ENCODE measurements at places on chromosomes 2 and 18. TPM values are rescaled to one million over a fixed set of nuclear protein-coding genes. Genes with fewer than 3 reads are reported as not detected.

The UPP2 gene
- polyA plus RNA-seq: 1.5 TPM

The TMEM247 gene
- not detected for polyA plus RNA-seq

- peaks cover 15% of the 10 kb centered on the region for H3K4me1 ChIP-seq
- no peak overlapping the region for H3K27ac ChIP-seq
- no peak for DNase-seq
- H3K27me3 ChIP-seq: no peaks in the 10 kb centered on the region
Measured at GRCh38 chr2:239308661-239309397, 92.0 kb downstream of the HDAC4 start.

GRCh38 chr18:22345718-22346117 lies 72.0 kb downstream of the CTAGE1 start:
- no peak overlapping the region for H3K4me3 ChIP-seq
- peaks cover 37% of the 10 kb centered on the region for H3K4me1 ChIP-seq
- DNase-seq: no peak
- H3K27me3 ChIP-seq: no peaks in the 10 kb centered on the region
- peak overlapping the region; percentile 87 for H3K27ac ChIP-seq

The FASTKD1 gene
- polyA plus RNA-seq: 15.3 TPM

The TUBB8B gene
- not detected for polyA plus RNA-seq

- no peaks in the 10 kb centered on the region for H3K4me1 ChIP-seq
- no peaks in the 10 kb centered on the region for H3K36me3 ChIP-seq
- H3K4me3 ChIP-seq: no peak overlapping the region
- DNase-seq: no peak
Measured at GRCh38 chr18:79896738-79897137, 54.7 kb downstream of the SLC66A2 start.

- H3K27me3 ChIP-seq: no peaks in the 10 kb centered on the region
- H3K4me1 ChIP-seq: peaks cover 7% of the 10 kb centered on the region
- no peak overlapping the region for H3K27ac ChIP-seq
- no peak for DNase-seq
- peaks cover 28% of the 10 kb centered on the region for H3K36me3 ChIP-seq
Measured at GRCh38 chr2:85342156-85342555, 12.2 kb downstream of the RETSAT start.

GRCh38 chr18:41751161-41751560 lies 203.9 kb upstream of the PIK3C3 start:
- H3K27ac ChIP-seq: no peak overlapping the region
- no peak for DNase-seq
- peaks cover 2% of the 10 kb centered on the region for H3K27me3 ChIP-seq

- no peaks in the 10 kb centered on the region for H3K36me3 ChIP-seq
- DNase-seq: no peak
- H3K4me3 ChIP-seq: no peak overlapping the region
Measured at GRCh38 chr2:214011676-214012075, 399.2 kb upstream of the VWC2L start.

- no peak overlapping the region for H3K27ac ChIP-seq
- no peaks in the 10 kb centered on the region for H3K27me3 ChIP-seq
- H3K4me1 ChIP-seq: no peaks in the 10 kb centered on the region
- H3K4me3 ChIP-seq: no peak overlapping the region
Measured at GRCh38 chr2:17800693-17801458, 15.4 kb upstream of the MSGN1 start.

GRCh38 chr18:71075147-71075546 lies 786.3 kb downstream of the SOCS6 start:
- no peaks in the 10 kb centered on the region for H3K4me1 ChIP-seq
- no peak overlapping the region for H3K27ac ChIP-seq
- no peak for DNase-seq
- no peaks in the 10 kb centered on the region for H3K27me3 ChIP-seq
- no peak overlapping the region for H3K4me3 ChIP-seq

The C2orf15 gene
- polyA plus RNA-seq: 0.24 TPM

DNA sequence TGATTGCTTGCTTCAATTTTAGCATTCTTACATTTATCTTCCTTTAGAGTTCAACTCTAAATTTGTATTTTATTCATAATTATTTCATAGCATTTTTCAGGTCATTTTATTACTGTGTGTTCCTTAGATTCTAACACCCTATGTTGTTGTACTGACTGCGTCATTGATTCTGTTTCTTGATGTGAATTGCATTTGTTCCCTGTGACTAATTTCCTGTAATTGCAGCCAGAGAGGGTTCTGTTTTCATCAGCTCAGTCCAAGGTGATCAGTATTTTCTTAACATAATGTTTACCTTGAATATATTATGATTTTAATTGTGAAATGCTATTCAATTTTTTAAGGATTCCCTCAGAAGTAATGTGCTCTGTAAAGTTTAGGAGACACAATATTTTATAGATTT lies 970.2 kb upstream of the PIK3C3 start:
- H3K36me3 ChIP-seq: no peaks in the 10 kb centered on the region
- no peak overlapping the region for H3K4me3 ChIP-seq
- no peak overlapping the region for H3K27ac ChIP-seq
